Diencephalon (tissue), 1 donor: ENCODE measurements at places on chromosomes 1 and 21. TPM values are rescaled to one million over a fixed set of nuclear protein-coding genes. Genes with fewer than 3 reads are reported as not detected.

NTRK1 gene
- 6.2 TPM for total RNA-seq

BTF3L4 gene
- 152 TPM for total RNA-seq

GLIS1 gene
- 0.23 TPM for total RNA-seq

ZYG11A gene
- total RNA-seq: 0.92 TPM

TNFRSF1B gene
- total RNA-seq: 3.9 TPM

CADM3 gene
- total RNA-seq: 134 TPM

CBR3 gene
- total RNA-seq: 2.1 TPM

PEAR1 gene
- total RNA-seq: 0.92 TPM

IL20 gene
- total RNA-seq: not detected

MAN1A2 gene
- 113 TPM for total RNA-seq

HYI gene
- 30.4 TPM for total RNA-seq

LRRC39 gene
- total RNA-seq: 11.3 TPM

B3GALT2 gene
- 87.0 TPM for total RNA-seq

PKNOX1 gene
- total RNA-seq: 15.0 TPM

CCDC185 gene
- 0.23 TPM for total RNA-seq

KANK4 gene
- 2.3 TPM for total RNA-seq

ALX3 gene
- 0.23 TPM for total RNA-seq

PDE4B gene
- 153 TPM for total RNA-seq

TAF12 gene
- total RNA-seq: 20.3 TPM

CDC20 gene
- 6.7 TPM for total RNA-seq

TCHH gene
- total RNA-seq: 0.23 TPM

SRM gene
- 19.1 TPM for total RNA-seq

OR2L8 gene
- total RNA-seq: 2.5 TPM

CASZ1 gene
- total RNA-seq: 2.3 TPM

HOOK1 gene
- total RNA-seq: 19.6 TPM
